Hypothalamus (tissue), 51 donors: ENCODE measurements at places on chromosomes 5 and 9.

GRCh38 chr9:95074632-95075031, 242.9 kb downstream of the FANCC start:
- DNase-seq, result no peak

- DNase-seq, result no peak
Observed at GRCh38 chr5:75281716-75282465, 45.2 kb upstream of the ANKRD31 start.

DNA sequence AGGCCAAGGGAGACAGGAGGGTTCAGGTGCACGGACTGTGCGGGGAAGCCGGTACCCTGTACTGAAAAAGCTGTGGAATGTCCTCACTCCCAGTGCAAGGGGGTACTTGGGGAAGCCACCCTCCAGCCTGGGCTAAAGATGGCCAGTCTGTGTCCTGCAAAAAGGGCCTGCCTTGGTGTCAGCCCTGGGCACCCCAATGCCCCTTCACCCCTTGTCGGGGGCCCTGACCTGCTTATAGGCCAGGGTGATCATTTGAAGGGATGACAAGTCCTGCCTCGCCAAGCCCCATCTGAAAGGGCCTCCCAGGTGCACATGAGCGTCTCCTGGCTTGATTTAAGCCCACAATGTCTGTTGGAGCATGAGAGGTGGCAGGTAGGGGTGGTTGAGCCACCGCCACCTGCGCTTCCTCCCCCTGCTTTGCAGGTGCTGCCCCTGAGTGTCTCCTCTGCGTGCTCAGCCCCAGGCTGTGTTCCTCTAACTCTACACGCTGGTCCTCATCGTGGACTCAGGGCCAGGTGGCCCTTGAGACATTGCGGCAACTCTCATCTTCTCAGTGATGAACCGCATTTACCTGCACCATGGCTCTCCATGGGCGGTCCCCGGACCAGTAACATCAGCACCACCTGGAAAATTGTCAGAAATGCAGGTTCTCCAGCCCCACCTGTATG, 97.0 kb downstream of the ANKRD33B start:
- no peak for DNase-seq

GRCh38 chr5:168163966-168164365, 127.5 kb upstream of the WWC1 start:
- DNase-seq, result no peak

- DNase-seq, result no peak
Observed at GRCh38 chr5:137997726-137998213, 35.1 kb downstream of the FAM13B start.

DNA sequence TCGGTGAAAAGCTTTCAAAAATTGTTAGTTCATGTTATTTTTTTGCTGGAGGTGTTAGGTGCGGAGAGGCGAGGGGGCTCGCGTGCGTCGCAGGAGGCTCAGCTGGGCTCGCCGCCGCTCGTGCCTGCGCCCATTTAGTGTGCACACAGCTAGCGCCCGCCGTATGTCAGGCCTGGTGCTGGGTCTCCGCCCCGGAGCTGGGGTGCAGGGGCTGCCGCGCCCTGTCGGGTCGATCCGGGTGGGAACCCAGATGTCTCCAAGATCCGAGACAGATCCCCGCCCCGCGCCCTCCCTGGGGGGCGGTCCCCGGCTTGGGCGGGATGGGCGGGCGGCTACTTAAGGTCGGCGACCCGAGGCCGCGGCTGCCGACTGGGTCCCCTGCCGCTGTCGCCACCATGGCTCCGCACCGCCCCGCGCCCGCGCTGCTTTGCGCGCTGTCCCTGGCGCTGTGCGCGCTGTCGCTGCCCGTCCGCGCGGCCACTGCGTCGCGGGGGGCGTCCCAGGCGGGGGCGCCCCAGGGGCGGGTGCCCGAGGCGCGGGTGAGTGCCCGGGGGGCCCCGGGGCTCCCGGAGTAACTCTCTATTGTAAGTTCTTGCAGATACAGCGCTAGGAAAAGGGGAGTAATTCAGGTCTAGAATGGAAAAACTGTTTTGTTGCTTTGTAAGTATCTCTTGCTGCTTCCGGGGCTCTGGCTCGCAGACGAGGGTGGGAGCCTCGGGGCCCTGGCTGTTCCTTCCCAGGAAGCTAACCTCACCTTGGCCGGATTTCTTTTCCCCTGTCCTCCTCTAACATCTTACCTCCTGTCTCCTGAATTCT, 31.7 kb downstream of the GSN start:
- DNase-seq, result no peak

- DNase-seq, result no peak
Observed at GRCh38 chr9:130756455-130757152, 63.0 kb downstream of the EXOSC2 start.

DNA sequence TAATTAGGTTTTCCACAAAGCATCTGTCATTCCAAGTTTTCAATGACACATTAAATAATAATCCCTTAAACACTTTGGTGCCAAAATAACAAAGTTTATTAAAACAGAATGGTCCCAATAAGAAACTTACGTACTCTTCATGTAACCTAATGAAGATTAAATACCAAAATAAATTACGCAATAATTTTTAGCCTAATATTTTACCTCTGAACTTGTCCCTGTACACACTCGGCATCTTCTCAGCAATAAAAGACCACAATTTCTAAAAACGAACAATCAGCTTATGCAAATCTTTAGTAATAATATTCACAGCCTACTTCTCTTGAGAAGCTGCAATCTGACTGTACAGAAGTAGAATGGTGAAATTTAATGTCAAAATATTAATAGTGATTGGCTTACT, 163.6 kb downstream of the ZDHHC21 start:
- no peak for DNase-seq

DNA sequence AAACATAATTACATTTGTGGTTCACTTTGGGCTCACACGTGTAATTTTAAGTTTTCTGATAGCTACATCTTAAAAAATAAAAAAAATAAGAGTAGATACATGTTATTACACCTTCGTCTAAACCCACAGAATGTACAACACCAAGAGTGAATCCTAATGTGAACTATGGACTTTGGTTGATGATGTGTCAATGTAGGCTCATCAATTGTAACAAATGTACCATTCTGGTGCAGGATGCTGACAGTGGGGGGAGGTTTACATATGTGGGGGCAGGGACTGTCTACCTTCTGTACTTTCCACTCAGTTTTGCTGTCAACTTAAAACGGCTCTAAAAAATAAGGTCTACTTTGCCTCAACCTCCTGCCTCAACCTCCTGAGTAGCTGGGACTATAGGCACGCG, 2.5 kb upstream of the RECK start:
- no peak for DNase-seq

- DNase-seq, result no peak
Observed at GRCh38 chr5:4614088-4614487, 526.0 kb upstream of the ADAMTS16 start.

DNA sequence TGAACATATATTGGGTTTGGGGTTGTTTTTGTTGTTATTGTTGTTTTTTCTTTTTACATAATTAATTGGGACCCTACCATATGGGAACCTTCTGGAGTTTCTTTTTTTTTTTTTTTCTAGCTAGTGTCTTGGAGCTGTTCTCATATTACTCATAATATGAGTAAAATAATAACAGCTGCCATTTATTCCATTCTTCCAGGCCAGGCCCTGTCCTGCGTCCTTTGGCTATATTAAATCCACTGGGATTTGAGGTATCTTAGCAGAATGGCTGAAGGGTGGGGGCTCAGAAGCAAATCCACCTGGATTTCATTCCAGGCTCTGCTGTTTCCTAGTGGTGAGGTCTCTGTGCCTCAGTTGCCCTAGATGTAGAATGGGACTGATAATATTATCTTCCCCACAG, 47.2 kb upstream of the RPL26L1 start:
- no peak for DNase-seq

GRCh38 chr9:131475956-131476776, 26.6 kb upstream of the POMT1 start:
- DNase-seq, result no peak

GRCh38 chr9:127225801-127226625, 38.6 kb upstream of the GARNL3 start:
- DNase-seq, result no peak

DNA sequence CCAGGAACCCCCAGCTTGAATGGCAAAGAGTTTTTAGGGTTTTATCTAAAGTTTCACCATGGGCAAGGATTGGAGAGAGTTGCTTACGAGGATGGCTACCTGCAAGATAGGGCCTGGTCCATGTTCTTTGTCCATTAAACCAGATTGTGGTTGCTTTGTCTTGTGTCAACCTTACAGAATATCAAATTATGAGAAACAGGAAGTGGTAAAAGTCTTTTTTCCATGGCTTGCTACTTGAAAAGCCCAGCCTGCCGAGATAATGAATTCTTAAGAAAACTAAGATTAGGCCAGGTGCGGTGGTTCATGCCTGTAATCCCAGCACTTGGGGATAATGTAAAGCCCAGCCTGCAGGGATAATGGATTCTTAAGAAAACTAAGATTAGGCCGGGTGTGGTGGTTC, 24.4 kb downstream of the ZNF474 start:
- no peak for DNase-seq

DNA sequence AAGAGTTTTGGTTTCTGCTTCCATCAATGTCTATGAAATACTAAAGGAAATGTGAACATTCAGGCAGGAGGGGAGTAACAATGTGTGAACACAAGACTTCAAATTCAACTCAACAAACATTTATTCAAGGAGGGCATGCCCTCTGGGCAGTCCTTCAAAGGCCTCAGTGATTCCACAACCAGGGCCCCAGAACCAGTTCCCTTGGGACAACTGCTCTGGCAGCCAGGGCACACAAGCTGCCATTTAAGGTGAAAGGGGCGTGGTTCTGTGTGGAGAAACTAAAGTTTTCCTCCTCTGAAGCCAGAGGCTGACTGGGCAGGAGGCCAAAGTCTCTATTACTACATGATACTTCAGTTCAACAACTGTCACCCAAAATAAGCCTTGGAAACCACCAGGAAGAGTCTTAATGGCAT, 3.2 kb downstream of the RBM18 start:
- DNase-seq, result no peak

DNA sequence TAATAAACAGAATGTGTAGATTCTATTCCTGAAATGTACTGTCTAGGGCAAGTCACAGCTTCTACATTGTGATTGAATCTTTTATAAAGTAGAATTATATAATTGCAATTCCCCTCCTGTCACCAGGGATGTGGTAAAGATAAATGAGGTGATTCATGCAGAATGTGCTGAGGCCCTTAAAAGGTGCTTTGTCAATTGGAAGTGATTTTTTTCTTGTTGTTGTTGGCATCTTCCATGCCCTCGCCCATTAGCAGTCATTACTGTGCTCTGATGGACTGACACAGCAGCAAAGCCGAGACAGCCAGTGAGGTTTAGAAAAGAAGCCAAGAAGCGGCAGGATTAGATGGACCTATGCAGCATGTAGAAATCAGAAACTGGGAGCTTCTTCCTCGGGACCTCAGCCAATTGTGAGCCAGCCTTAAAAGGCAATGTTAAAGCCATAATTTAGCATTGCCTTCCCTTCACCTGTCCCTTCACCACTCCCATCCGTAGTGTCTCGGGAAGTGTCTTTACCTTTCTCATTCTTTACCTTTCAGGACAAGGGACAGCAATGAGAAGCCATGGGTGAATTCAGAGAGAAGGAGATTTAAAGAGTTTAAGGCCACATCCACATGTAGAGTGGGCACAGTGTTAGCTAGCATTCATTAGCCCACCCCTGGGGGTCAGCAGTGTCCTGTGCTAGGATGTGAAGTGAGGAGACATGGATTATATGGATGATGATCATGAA, 257.8 kb downstream of the PLK2 start:
- DNase-seq, result no peak

- DNase-seq, result no peak
Observed at GRCh38 chr5:142767911-142768310, 2.3 kb upstream of the ARHGAP26 start.

DNA sequence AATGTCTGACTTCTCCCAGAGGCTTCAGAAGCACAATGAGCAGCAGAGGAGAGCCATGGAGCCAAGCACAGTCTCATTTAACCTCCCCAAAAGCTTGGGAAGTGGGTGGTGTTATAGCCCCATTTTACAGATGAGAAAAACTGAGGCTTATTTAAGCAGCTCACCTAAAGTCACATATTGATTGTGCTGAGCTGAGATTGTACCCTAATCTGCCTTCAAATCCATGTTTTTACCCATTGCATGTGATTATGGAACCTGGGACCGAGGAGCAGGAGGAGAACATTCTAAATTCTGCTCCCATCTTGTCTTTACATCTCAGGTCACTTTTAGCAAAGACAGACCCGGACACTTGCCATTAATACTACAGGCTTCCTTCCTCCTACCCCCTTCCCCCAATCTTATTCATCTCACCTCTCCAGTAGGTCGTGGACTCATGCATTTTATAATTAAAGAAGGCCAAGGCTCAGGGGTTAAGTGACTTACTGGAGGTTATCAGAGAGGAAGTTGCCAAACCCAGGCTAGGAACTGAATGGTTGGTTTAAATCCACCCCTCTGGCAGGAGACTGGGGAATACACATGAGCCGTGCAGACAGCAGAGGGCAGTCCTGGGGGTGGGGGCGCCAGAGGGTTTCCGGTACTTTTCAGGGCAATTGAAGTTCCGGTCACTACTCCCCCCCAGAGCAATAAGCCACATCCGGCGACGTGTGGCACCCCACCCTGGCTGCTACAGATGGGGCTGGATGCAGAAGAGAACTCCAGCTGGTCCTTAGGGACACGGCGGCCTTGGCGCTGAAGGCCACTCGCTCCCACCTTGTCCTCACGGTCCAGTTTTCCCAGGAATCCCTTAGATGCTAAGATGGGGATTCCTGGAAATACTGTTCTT, 51.0 kb upstream of the IL17B start:
- no peak for DNase-seq

DNA sequence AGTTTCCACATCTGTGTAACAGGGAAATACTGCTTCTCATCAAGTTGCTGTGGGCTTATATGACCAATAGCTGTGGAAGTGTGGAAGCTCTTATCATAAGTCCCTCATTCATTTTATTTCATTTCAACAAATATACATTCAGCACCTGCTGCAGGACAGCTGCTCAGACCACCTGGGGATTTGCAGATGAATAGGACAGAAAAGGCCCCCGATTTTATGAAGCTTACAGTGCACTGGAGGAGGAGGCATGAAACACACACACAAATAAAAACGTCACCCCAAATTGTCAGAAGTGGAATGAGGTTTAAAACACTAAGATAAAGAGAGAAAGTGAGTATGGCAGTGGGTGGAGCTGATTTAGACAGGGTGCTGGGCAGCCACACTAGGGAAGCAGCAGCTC, 107.2 kb downstream of the DRD1 start:
- no peak for DNase-seq

DNA sequence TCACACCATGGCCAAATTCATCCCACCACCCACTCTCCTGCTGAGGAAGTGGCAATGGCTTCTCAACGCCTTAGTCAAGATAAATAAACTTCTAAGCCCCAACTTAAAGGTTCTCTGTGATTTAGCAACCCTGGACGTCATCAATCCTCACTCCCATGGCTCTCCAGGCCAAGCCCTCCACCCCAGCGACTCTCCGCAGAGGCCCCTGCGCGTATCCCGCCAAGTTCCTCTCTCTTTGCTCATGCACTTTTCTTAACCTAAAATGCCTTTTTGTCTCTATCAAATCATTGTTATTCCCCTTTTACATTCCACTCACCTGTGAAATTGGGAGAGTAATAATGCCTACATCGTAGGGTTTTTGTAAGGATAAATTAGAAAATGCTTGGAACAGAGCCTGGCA, 88.6 kb downstream of the NRG2 start:
- DNase-seq, result no peak

- DNase-seq, result no peak
Observed at GRCh38 chr5:14739538-14739937, 75.0 kb downstream of the OTULIN start.

GRCh38 chr9:94498801-94499453, 56.0 kb upstream of the PCAT7 start:
- no peak for DNase-seq
